IMR-90 (cell line): ENCODE measurements at places on chromosomes 16 and 17. TPM values are rescaled to one million over a fixed set of nuclear protein-coding genes. Genes with fewer than 3 reads are reported as not detected.

The GFAP gene
- total RNA-seq = 0.18 TPM in 1 of 2 replicates, not detected in the other

The TBC1D3I gene
- total RNA-seq = not detected in 2 replicates

The CLEC10A gene
- total RNA-seq = not detected in 2 replicates

The TMC8 gene
- total RNA-seq = not detected in 2 replicates

The CD79B gene
- not detected in 2 replicates for total RNA-seq

The PRR29 gene
- total RNA-seq = under 0.01 TPM in 1 of 2 replicates, not detected in the other

The SP6 gene
- total RNA-seq = under 0.01 TPM in 2 replicates

The CRYBA1 gene
- not detected in 2 replicates for total RNA-seq

The EFCAB13 gene
- 1.1 and 1.4 TPM in 2 replicates for total RNA-seq

The C17orf100 gene
- 0.18 and 0.28 TPM in 2 replicates for total RNA-seq

The TBC1D3 gene
- total RNA-seq = not detected in 2 replicates

The CHST6 gene
- total RNA-seq = under 0.01 TPM in 2 replicates

The BAHCC1 gene
- total RNA-seq = 0.36 and 0.83 TPM in 2 replicates

The KCNH4 gene
- total RNA-seq = not detected in 2 replicates

The CRHR1 gene
- not detected in 2 replicates for total RNA-seq

The AURKB gene
- total RNA-seq = 38.9 and 45.9 TPM in 2 replicates
